Osteocyte (in vitro differentiated cells): ENCODE measurements at places on chromosomes 6 and 20. TPM values are rescaled to one million over a fixed set of nuclear protein-coding genes. Genes with fewer than 3 reads are reported as not detected.
A peak's percentile ranks its signal among the peaks of the same experiment; 100 is the strongest.

GRCh38 chr20:24977336-24977735 is 15.2 kb downstream of the APMAP start:
- no peak for DNase-seq

GRCh38 chr6:163152701-163153100 is 261.8 kb upstream of the QKI start:
- no peak for DNase-seq

Gene SEL1L2
- total RNA-seq: not detected in 2 replicates

DNA sequence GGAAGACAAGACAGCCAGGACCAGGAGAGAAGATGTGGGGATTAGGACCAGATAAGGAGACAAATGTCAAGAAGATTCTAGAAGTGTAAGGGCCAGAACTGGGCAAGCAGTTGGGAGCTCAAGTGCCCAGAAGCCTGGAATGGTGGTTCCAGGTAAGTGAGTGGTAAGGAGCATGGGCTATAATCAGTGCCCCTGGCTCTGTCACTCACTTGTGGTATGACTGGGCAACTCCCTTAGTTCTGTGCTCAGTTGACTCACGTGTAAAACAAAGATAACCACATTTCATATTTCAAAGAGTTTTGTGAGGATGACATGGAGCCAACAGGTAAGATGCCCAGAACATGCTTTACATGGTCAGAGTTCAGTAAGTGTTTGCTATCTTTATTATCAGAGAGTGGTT is 11.2 kb downstream of the CCDC167 start:
- no peak for DNase-seq

Gene TFAP2D
- total RNA-seq: not detected in 2 replicates

GRCh38 chr6:34049395-34050342 is 96.2 kb downstream of the GRM4 start:
- DNase-seq: no peak

DNA sequence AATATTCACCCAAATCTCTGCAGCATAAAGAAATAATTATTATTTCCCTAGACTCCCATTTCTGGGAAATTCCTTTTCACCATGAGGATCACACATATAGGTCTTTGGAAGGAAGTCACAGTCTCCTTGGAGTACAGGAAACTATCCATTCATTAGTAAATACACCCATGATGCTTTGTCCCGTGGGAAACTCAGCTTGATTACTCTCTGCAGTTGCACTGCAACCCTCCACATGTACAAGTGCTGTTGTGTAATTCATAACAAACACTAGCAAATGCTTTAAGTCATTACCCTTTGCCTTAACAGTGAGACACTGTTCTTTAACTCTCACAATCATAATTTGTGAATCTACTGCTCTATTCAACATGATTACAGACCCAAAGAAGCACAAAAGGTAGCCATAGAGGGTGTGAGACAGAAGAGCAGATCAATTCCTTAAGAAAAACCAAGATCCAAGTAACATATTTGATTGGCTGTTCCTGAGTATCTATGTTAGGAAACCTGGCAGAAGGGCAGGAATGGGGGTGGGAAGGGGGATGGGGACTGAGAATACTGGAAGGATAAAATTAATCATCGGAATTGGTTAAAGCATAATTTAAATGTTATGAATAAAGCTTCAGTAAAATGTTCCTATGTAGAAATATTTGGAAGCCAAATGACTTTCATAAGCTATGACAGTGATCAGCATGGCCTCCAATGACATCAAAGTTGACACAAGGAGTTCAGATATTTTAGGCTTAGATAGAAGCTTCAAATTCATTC is 268.0 kb downstream of the HACE1 start:
- DNase-seq: no peak

DNA sequence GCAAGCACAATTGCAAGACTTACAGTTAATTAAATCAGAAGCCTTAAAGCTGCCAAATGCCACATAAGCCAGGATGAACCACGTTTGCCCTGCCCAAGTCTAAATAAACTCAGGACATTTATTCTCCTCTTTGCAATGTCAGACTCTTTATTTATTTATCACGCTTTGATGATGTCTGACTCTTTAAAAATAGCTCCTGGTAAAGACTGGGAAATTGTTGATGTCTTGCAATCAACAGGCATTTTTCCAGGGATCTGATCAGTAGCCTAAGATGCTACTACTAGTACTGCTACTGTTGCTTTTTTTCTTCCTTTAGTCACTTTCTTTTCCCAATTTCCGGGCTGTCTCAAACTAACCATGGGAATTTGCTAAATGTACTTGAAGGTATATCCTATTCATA is 365.8 kb upstream of the MARCKS start:
- no peak for DNase-seq

Gene CST7
- total RNA-seq: not detected in 2 replicates

DNA sequence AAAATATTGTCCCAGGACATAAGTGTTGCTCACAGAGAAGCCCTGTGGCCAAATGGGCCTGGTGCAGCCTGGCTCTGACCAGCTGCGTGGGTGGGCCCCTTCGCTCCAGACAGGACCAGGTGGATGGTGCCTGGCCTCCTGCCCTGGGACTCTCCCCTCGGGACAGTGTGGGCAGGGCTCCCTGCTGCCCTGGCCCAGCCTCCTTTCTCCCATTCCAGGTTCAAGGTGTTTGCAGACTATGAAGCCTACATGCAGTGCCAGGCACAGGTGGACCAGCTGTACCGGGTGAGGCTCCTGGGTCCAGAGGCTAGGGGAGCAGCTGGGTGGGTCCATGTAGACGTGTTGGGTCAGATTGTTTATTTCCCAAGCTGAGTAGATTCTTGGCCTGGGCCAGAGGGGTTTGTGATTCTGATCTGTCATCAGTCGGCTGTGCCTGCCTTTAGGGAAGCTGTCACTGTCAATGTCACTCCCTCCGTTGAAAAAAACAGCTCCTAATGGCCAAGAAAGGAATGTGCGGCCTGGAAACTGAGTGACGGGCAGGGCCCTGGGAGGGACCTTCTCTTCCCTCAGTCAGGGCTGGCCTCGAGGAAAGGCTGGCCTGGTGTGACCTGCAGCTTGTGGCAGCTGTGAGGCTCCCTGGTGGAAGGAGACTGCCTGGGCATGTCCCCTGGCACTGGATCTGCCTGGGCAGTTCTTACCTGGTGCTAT is 47.7 kb downstream of the PYGB start:
- no peak for DNase-seq

DNA sequence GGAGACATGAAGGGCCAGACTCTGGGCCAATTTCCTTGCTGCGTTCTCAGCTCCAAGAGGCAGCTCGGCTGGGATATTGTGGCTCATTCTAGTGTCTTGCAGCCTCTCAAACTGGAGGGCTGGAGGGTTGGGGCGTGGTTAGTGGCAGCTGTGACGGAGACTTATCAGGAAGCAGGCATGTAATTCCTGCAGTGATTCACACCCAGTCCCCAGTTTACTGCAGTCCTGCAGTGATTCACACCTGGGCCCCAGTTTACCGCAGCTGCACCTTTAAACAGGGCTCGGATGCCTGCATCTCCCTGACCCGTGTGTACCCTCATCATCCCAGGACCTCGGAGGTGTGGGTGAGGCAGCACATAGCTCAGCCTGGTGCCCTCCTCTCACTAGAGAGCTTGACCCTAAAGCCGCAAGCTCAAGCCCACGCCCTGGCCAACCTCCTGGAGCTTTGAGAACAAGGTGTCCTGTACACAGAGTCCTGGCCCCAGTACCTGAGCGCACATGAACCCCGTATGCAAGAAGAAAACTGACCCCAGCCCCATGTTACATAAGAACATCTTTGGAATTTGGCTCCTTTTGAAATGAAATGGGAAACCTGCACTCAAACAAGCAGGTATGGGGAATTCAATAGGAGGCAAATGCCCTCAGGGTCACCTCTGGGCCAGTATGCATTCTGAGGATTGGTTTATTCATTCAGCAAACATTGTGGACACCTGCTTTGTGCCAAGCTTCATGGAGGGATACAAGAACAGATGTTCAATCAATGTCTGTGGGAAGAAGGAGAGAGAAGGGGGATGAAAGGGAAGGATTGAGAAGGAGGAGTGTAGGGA is 55.3 kb upstream of the FAM83D start:
- DNase-seq: no peak

DNA sequence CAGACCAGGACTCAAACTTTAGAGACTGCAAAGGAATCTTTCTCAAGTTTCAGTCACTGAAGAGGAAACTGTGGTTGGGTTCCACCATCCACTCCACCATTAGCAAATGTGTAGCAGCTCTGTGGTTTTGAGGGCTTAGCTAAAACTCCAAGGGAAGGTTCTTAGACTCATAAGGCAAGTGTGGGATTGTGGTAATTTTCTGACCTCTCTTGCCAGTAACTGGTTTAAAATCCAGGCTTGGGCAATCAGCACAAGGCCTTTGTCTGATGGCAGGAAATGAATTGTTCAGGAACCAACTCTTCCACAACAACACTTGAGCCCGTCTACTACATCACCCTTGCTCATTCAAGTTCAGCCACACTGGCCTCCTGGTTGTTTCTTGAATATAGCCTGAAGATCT is 68.6 kb upstream of the FBXL4 start:
- no peak for DNase-seq

Gene KCNQ5
- 5.5 and 7.2 TPM in 2 replicates for total RNA-seq

Gene BTN1A1
- not detected in 2 replicates for total RNA-seq

DNA sequence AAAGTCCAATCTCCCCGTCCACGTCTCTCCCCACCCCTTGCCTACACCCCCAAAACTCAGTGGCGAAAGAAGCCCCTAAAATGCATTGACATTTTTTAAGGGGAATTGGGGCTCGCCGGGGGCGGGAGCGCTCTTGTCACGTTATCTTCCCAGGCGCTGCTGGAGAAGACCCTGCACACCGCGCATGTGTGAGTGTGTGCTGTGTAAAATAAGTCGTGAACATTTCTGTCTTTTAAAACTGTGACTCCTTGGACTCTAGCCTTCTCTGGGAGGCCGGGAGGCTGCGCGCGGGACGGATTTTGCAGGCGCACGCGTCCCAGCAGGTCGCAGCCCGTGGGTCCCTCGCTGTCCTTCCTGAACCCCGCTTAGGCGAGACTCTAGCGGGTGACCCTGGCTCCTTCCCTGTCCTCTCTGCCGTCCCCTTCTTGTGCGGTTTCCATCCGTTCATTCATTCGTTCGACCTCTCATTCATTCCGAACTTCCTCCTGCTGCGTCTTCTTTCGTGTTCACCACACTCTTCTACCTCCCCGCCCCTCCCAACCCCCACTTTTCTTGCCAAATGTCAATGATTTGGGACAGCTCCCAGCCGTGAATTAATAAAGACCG is 2.2 kb downstream of the NRN1 start:
- no peak for DNase-seq

DNA sequence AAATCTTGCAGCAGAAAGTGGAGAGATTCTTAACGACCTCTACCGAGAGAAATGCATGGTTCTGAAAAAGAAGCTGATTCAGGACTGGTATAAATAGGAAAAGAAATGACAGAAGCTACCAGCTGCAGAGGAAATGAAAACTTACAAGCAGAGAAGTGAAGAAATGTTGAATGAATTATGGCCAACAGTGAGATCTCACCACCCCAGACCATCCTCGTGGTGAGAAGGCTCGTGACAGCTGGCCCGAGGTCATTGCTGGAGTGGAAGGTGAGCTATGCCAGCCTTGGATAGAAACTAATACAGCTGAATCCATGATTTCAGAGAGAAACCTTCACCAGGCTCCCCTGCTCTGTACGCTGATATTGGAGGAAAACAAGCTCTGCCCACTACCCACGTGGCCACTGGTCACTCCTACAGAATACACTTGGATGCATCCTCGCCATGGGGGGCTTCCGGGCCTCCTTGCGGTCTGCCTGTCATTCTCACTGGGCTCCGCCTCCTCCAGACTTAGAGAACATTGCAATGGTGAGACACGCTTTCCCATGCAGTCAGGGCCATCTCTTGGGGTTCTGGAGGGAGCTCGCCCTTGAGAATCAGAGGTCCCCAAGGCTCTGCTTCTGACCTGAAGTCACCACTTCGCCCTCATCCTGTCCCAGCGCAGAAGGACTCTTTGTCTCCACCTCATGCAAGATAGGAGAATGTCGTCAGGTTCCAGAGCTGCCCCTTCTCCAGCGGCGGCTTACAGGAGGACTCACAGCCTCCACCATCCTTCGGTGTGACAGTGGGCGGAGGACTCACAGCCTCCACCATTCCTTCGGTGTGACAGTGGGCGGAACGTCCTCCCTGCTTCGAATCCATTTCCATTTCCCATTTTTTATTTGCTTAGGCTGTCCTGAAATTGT is 10.6 kb upstream of the TUBB2B start:
- no peak for DNase-seq

Gene SNRPB
- total RNA-seq: 111 and 112 TPM in 2 replicates

GRCh38 chr6:168167431-168168315 is 88.7 kb upstream of the FRMD1 start:
- peak; percentile 71 for DNase-seq

- DNase-seq: no peak
Measured at GRCh38 chr6:48068278-48069251, 42.4 kb downstream of the PTCHD4 start.

DNA sequence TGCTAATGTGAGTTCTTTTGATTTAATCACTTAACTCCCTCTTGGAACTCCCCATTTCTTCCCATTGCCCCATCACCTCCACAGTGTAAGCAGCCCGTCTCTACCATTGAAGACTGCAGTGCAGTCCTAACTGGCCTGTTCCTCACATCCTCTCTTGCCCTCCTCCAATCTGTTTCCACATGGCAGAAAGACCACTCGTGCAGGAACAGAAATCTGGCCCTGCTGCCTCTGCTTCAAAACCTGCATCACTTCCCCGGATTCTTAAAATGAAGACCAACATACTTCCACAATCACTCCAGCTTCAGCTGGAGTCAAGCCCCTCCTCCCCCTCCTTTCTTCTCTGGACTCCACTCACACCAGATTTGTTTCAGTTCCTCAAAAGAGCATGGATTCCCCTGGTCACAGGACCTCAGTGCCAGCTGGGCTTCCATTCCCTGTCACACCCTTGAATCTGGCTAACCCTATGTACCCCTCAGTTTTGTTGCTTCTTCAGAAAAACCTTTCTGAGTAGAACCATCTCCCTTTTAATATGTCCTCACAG is 802.3 kb downstream of the MAFB start:
- no peak for DNase-seq

DNA sequence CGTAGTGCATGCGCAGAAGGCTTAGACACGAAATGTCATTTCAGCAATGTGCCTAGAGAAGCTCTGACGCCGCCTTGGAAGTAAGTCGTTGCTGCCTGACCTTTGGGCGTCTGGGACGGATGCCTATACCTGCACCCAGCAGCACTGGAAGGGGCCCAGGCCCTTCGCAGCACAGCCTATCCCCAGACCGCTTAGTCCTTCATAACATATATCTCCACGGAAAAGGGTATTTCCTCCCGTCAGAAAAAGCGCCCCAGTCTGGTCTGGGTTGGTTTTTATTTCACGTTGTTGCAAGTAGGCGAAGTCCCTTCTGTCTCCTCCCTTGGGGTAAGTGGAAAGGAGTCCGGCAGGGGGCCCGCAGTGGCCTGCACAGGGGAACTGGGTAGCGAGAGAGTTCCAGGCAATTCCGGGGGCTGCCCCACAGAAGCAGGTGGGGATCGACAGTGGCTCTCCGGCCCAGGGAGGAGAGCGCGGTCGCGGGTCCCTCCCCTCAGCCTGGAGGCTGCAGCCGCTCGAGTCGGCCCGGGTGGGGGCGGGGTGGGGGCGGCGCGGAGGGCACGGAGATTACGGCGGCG is 559 bp upstream of the EYA4 start:
- DNase-seq: no peak

Gene SPATA25
- 2.9 TPM in 2 replicates for total RNA-seq

Gene BEND6
- total RNA-seq: 7.0 and 9.2 TPM in 2 replicates

Gene LRP11
- total RNA-seq: 59.6 and 75.2 TPM in 2 replicates
